ENCODE measurements at places on chromosomes 16 and 17. TPM values are rescaled to one million over a fixed set of nuclear protein-coding genes. Genes with fewer than 3 reads are reported as not detected.

ADGRG3 gene
- polyA plus RNA-seq = 0.17 TPM

DNA sequence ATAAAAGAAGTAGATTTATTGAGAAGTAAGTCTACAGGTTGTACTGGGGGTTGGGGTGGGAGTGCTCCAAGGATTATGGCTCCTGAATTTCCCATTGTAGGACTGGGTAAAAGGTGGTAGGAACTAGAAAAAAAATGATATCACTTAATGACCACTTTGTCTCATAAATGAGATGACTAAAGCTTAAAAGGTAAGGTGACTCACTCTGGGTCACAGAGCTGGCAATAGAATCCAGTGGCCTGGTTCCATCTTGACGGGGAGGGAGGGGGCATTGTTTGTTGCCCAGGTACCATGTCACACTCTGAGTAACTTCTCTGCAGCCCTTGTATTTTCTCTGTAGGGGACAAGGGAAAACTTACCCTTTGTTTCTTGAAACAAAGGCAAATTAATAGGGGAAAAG lies 126.1 kb downstream of the PITPNC1 start:
- DNase-seq = no peak

DNA sequence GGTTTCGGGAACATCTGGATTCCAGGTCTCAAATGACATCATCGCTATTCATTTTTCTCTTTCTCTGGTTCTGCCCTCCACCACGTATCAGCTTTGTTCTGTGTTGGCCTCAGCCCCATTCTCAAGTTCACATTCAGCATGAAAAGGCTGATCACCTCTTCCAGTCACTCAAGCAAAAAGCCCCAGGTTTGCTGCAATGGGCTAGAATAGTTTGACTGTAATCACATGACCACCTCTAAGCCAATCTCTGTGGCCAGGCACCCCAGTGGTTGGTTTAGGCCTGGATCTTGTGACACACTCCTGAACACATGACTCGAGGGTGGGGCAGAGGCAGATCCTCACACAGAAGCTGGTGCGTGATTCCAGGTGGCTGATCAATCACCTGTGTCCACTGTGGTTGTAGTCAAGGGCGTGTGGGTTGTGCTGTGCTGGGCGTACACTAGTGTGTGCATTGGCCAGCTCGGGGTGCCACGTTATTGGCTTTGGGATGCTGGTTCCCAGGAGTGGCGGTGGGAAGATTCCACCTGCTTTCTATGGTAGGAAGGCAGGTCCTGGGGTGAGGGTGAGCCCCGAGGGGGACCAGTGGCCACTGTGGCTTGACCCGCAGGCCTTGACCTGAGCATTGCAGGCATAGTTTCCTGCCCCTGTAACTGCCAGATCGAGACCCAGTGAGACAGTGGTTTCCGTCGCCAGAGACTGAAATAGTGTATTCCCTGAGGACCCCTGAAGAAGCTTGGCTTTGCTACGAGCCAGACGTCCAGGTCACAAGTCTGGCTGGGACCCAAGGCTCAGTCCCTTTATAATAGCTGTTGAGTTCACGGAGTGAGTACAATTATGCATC lies 12.0 kb downstream of the EEF2K start:
- DNase-seq = peak; percentile 45

CD79B gene
- polyA plus RNA-seq = not detected

- DNase-seq = no peak
These were observed 18.0 kb downstream of the C16orf87 start for GRCh38 chr16:46812781-46813540.

ZNF213 gene
- 6.2 TPM for polyA plus RNA-seq

GRCh38 chr17:17951524-17951923 lies 20.7 kb downstream of the TOM1L2 start:
- no peak for DNase-seq

GRCh38 chr17:80447790-80448189 lies 28.6 kb downstream of the NPTX1 start:
- DNase-seq = no peak

KAT8 gene
- polyA plus RNA-seq = 38.3 TPM

GRCh38 chr16:46709469-46710005 lies 20.1 kb downstream of the ORC6 start:
- DNase-seq = no peak

TPSG1 gene
- polyA plus RNA-seq = not detected

GRCh38 chr17:45164734-45165269 lies 3.1 kb downstream of the HEXIM2 start:
- no peak for DNase-seq

DNA sequence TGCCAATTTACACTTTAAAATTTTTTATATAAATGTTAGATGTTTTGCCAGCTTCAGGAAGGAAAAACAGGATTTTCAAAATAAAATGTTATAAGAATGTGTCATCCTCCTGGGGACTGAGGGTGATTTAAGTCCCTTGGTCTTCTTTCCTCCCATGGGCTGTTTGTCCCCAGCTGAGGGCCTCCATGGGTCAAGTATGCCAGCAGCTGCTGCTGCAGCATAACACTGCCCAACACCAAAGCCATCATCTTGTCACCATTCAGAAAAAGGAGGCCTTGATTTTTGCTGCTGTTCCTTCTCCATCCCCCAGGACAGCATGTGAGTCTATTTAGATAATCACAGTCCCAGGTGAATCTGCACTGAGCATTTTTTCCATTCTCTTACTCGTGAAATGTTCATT lies 188.5 kb downstream of the LGALS9B start:
- no peak for DNase-seq

GRCh38 chr17:48567209-48567608 lies 10.9 kb downstream of the HOXB4 start:
- DNase-seq = no peak

DNA sequence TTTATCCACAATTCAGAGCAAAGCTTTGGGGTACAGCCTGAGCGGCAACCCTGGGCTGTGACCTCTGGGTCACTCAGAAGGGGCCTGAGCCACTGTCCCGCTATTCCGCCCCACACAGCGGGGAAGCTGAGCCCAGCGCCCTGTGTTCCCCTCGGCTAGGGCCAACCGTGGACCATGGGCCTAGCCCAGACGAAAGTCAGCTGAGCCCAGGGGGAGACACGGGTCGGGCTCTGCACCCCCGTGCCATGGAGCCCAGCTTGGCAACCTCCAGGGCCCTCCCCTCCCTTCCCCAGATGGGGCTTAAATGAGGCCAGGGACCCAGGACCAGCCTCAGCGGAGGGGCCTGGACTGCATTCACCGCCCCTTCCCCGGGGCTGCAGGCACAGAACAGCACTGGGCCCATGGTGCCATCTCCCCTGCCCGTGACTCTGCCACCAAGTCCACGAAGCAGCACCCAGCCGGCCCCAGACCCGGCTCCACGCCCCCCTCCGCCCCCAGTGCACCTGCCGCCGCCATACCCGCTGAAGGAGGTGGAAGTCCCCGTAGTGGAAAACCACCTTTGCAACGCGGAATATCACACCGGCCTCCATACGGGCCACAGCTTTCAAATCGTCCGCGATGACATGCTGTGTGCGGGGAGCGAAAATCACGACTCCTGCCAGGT lies 1.8 kb downstream of the TPSD1 start:
- DNase-seq = no peak

ST3GAL2 gene
- 16.3 TPM for polyA plus RNA-seq

ZNF652 gene
- 5.5 TPM for polyA plus RNA-seq

GRCh38 chr17:7712111-7712771 lies 5.3 kb upstream of the DNAH2 start:
- no peak for DNase-seq

DNA sequence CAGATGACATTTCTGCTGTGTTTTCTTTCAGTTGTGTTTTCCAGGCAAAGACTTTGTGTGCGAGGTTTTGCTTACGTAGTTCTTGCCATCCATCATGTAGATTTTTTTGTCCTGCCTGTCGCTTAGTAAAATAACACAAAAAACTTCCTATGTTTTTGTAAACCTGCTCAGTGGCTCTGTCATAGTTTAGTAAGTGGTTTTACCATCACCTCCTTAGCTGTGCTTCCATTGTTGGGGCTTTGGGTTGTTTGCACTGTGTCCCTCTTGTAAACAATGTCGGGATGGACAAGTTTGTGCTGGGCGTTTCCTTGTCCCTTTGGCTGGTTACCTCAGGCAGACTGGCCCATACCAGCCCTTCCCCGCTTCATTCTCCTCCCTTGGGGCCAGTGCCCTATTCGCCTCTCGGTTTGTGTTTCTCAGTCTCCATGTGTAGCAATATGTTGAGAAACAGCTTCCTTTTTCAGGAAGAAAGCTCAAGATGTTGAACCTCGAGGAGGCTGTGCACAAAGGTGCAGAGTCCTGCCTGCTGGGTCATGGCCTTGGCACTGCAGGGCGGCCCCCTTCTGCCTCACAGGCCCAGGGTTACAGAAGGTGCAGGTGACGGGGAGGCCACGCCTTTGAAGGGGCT lies 74.6 kb downstream of the KSR1 start:
- no peak for DNase-seq

CDH13 gene
- polyA plus RNA-seq = not detected

All from A549 (cell line).